ENCODE measurements at places on chromosomes 2 and 18. TPM values are rescaled to one million over a fixed set of nuclear protein-coding genes. Genes with fewer than 3 reads are reported as not detected.

GRCh38 chr2:230790981-230791380, 73.8 kb upstream of the ITM2C start:
- DNase-seq: no peak

ZNF532 gene
- total RNA-seq: 25.1 TPM

DNA sequence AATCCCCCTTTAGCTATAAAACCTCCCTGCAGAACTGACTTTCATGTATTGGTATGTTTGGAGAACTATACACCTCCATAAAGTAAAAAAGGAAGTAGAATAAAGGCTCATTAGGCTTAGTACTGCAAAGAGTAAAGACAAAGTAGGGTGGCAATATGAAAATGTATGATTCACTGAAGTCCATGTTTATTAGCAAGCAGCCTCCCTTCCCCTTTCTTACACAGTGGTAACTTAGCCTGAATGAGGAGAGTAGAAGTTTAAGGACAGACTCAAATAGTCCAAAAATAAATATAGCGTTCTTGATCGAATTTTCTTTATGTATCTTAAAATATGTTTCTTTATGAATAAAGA, 1.5 kb downstream of the ZNF804A start:
- peak; percentile 51 for DNase-seq

TSPYL6 gene
- total RNA-seq: not detected

- DNase-seq: no peak
Measured at GRCh38 chr2:108978709-108979111, 10.3 kb downstream of the EDAR start.

DNA sequence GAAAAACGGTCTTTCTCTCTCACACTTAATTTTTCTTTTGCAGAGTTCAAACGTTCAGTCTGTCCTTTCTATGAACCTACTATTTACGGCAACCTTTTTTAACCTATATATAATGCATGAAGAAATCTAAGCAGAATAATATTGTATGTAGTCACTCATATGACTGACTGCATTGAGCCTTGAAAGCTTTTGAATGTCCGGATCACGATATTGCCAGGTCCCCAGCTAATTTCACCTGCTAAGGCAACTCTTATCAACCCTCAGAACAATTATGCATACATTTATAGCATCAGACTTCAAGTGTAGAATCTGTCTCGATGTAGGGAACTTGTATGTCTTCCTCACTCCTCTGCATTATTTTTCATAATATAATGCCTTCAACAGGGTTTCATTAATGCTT, 1083.8 kb upstream of the KLHL29 start:
- DNase-seq: no peak

CHRNG gene
- total RNA-seq: not detected

GRCh38 chr2:99489063-99489760, 605 bp downstream of the REV1 start:
- peak; percentile 63 for DNase-seq

DNA sequence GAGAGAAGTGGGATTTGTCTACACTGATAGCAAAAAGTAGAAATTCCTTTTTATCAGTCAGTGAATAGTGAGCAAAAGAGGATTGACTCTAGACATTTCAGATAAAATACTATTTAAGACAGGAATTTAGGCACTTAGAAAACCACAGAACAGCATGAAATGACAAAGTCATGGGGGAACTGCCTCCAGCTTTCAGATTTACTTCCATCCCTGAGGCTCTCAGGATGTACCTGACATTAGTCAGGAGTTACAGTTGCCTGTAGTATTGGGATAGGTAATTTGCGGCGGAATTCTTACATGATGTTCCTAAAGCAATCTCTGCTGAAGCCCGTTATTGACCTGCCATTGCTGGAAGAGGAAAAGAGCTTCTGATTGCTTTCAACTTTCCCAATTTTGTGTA, 337.1 kb upstream of the MAP2 start:
- no peak for DNase-seq

DNA sequence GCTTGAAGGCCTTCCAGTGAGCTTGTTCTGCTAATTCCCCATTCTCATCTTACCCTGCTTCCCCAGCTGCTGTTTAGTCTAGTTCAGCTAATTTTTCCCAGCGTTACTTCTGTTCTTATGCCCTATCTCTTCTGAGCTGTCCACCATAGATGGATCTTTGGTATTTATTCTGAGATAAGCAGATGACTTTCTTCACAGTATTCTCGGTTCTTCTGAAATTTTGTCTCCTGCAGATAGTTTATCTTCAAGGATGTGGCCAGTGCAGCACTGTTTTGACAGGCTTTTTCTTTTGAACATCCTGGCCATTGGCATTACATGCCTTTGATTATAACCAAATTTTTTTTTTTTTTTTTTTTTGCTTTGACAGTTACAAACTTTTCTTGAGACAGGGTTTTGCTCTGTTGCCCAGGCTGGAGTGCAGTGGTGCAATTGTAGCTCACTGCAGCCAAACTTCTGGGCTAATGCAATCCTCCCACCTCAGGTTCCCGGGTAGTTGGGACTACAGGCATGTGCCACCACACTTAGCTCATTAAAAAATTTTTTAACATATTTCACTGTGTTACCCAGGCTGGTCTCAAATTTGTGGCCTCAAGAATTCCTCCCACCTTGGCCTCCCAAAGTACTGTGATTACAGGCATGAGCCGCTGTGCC, 134.2 kb downstream of the WDSUB1 start:
- DNase-seq: no peak

- no peak for DNase-seq
Measured at GRCh38 chr18:33924576-33924975, 300.1 kb downstream of the NOL4 start.

DNA sequence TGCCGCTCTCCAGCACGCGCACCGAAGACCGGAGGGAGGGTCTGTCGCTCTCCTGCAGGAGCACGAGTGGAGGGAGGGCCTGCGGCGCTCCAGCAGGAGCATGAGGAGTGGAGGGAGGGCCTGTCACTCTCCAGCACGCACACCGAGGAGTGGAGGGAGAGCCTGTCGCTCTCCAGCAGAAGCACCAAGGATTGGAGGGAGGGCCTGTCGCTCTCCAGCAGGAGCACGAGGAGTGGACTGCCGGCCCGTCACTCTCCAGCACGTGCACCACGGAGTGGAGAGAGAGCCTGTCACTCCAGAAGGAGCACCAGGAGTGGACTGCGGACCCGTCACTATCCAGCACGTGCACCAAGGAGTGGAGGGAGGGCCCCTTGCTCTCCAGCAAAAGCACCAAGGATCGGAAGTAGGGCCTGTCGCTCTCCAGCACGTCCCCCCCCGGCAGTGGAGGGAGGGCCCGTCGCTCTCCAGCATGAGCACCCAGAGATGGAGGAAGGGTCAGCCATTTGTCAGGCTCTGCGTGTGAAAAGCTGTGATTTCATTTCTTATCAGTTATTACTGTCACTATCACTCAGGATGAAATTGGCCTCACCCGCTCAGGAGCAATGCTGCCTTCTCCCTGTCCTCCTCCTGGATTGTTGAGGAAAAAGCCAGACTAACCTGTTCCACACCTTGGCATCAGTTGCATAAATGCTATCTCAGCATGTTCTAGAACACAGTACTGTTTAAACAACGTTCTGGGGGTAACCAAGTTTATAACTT, 35.9 kb downstream of the ADI1 start:
- DNase-seq: no peak

NMUR1 gene
- not detected for total RNA-seq

PDE11A gene
- not detected for total RNA-seq

ACMSD gene
- not detected for total RNA-seq

DNA sequence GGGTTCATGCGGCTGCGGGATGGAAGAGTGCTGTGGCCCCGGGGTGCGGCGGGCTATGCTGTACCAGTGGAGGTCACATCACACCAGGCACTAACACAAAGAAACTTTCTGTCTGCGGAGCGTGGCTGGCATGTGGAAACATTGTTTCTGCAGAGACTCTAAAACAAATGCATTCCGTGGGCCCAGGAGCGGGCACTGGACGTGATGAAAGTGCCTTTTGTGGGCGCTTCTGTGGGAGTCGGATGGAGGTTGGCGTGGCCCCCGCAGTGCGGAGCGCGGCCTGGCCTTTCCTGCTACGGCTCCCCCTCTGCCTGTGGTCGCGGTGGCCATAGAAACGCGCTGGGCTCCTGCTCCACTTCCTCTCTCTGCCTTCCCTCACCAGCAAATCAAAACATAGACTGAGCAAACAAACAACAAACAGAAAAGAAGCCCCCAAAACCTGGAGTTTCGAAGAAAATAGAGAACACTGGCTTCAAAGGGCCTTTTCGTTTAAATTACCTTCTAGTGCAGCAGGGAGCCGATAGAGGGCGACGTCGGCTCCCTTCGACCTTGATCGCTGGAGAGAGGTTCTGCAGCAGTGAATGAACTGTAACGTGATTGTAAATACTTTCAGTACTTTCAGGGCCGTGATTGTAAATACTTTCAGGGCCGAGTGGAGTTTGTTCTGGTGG, 51.4 kb downstream of the KIF5C start:
- peak; percentile 34 for DNase-seq

GRCh38 chr2:183438541-183438940, 314.3 kb downstream of the NUP35 start:
- DNase-seq: no peak

GRCh38 chr2:133044556-133044955, 374.6 kb upstream of the LYPD1 start:
- no peak for DNase-seq

DNA sequence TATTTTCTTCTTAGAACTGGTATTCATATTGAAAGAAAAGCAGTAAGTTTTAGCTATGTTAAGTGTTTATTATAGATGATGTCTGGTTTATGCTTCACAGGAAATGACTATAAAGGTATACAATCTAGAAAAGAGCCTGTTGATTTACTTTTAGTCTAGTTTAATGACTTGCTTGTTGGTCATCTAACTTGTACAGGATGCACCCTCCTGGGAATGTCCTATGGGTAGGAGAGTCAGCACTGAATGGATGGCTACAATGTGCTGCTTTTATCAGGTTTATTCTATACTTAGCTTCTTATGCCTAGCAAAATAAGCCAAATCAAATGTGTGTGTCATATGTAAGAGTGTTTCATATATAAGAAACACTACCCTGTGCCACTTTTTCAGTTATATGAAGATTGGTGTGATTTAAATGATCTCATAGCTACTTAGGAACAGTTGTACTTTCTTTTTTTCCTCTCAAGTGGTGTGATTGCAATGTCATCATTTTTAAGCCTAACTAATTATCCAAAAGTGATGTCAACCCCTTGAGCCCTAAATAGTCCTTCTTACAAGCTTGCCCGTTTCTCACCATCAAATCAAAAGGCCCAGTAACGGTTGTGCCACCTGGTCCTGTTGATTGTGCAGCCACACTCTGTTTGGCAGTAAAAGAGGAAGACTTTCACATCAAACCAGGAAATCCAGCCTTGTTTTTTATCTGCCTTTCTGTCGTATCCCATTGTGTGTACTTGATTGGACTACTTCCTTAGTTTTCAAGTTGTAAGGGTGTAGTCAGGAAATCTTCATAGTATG, 176.0 kb downstream of the DIS3L2 start:
- DNase-seq: peak; percentile 79

B4GALT6 gene
- 16.4 TPM for total RNA-seq

PSMA8 gene
- total RNA-seq: 0.37 TPM
